Stimulated activated CD8-positive, alpha-beta memory T cell treated with anti-CD3 and anti-CD28 coated beads, Interleukin-7, amount 100 ng/mL, for 1 hour (primary cell): ENCODE measurements at places on chromosomes 3 and 15.
A peak's percentile ranks its signal among the peaks of the same experiment; 100 is the strongest.

DNA sequence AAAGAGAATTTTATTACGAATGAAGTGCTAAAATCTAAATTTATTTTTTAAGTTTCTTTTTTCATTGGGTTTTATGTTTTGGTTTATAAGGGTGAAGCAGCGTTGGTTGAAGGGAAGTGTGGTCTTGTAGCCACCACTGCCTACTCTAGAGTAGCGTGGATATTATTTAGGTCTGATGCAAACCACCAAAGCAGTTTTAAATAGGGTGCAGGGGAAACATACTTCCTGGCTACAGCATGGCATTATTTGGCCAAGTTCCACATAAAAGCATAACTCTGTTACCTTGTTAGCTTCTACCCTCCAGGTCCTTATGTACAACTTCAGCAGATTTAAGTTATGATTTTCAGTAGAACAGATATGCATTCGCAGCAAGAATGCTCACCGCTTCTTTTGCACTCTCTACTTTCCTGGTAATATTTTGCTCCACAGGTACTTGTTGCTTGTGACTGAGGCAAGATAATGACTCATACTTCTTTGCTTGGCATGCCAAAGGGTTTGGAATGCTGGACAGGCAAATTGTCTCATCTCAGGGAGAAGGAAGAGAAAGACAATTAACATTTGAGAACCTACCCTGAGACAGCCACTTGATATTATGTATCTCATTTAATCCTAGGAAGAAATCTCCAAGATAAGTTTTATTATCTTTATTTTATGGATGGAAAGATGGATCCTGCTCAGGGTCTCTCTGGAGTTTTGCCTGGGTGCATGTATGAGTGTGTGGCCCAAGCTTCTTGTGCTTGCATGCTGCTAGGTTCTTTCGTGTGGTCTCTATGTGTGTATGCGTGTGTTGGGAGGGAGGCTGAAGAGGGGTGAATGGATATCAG is 5.4 kb downstream of the TGFBR2 start:
- no peak for DNase-seq

DNA sequence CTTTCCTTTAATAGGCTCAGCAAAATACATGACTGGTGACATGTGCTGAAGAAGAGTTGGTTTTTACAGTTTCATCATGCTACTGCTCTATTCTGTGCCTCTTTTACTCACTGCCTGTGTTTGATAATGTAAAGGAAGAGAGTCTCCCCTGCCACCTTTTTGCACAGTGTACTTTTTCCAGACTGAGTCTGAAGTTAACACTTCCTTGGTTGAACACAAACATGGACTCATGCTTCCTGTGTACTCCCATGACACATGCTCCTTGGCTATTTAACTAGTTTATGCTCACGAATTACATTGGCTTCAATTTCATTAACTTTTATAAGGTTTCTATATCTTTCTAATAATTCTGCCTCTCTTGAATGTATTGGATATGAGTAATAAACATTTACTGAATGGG is 396.1 kb downstream of the VGLL3 start:
- DNase-seq = no peak

DNA sequence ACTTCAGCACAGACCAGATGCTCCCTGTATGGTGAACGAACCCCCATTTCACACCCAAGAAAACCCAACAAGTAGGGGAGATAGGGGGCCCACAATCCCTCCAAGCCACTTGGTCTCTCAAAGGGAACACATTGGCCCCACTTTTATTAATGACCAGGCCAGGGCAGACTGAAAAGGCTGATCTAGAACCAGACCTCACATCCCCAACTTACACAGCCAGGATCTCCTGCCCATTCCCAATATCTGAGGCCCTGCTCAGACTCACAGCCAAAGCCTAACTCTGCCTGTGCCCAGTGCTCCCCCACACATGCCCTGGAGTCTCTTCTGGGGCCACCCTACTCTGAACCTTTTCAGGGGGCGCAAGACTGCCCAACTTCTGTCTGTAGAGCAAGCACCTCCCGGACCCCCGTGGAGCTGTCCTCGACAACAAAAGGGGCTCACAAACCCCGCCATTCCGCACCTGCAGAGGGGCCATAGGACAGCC is 1.8 kb downstream of the PLXNB1 start:
- DNase-seq = no peak

DNA sequence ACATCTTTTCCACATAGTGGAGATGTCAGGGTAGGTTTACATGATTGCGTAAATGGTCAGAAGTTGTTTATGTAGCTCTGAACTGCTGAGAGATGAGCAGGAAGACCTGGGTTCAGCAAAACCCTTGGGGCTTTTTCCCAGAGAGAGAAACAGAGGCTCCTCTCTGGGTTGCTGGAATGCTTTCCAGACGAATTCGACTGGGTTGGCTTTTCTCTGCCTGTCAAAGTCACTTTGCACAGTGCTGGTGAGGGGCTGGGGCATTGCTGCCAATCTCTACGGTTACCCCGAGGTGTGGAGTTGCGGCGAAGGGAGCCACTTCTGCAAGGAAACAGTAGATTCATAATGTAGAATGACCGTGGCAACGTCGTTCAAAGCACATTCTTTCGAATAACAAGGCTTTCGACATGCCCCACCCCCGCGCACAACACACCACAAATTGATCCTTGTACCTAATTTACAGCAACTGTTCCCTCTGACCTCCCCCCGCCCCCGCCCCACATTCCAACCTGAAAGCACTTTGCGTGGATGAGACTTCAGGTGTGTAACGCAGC is 950 bp upstream of the CNTN4 start:
- no peak for DNase-seq

DNA sequence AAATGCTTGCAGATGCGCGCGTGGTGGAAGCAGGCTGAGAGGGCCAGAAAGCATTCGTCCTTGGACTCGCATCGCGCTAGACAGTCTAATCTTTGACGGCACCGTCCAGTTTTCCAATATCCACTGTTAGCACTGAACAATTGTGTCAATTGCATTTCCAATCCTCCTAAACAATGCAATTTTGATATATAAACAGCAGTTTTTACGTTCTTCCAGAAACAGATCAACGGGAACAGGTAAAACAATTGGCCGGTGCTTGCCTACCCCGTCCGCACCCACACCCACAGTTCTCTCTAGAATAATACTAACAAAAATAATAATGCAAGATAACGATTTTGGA is 17.2 kb downstream of the CPN2 start:
- no peak for DNase-seq

DNA sequence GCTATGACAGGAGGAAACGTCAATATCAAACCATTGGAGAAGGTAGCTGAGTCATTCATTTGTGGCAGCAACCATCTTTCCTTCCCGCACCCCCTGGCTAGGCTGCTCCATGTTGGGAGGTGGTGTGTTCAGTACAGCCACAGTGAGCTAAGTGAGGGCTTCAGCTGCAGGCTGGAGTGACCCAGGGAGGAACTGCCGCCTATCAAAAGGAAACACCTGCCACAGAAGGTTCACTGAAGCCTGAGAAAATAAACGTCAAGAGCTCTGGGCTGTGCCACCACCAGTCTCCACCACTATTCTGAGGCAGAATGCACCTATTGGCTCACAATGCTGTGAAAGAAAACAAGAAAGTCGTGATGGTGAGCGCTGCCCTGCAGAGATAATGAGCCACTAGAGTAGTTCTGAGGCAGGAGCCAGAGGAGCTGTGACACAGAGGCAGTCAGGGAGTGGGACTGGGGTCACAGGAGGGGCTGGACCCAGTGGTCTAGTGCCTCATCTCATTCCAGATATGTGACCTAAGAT is 34.8 kb upstream of the CD47 start:
- no peak for DNase-seq

DNA sequence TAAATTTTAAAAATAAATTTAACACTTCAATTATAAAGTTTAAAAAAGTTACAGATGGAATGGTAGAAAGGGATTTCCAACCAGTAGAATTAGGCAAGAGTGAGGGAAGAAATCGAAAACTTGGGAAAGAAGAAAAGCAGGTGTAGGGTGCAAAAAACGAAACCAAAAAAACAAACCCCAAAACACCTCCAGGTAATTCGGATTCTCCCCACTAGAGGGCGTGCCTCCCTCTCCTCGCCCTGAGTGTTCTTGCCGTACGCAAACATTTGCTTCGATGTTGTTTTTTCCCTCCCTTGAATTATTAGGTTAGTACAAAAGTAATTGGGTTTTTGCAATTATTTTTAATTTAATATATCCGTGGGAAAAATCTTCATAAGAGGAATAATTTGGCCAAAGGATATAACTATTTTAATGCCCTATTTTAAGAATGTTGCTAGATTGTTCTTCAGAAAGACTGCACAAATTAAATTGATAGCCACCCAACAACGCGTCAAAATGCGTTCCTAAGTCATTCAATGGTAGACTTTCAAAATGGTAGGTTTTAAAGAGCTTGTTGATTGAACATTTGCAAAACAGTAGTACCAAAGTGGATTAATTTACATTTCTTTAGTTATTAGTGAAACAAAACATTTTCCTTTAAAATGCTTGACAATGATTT is 63.7 kb downstream of the SLC30A4 start:
- DNase-seq = peak; percentile 62

GRCh38 chr15:71114887-71115566 is at the start of gene THSD4:
THSD4 (plus strand) TSS chr15:71115471.
- no peak for DNase-seq

GRCh38 chr15:74405823-74406222 is 27.9 kb downstream of the SEMA7A start:
- no peak for DNase-seq

GRCh38 chr15:82663186-82663600 is 16.0 kb upstream of the CPEB1 start:
- DNase-seq = no peak

DNA sequence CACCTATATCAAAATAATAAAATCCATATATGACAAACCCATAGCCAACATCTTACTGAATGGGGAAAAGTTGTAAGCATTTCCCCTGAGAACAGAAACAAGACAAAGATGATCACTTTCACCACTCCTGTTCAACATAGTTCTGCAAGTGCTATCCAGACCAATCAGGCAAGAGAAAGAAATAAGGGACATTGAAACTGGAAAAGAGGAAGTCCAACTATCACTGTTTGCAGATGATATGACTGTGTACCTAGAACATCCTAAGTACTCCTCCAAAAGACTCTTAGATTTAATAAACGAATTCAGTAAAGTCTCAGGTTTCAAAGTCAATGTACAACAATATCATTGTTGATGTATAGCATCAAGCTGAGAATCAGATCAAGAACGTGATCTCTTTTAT is 35.6 kb upstream of the FGF7 start:
- DNase-seq = no peak

DNA sequence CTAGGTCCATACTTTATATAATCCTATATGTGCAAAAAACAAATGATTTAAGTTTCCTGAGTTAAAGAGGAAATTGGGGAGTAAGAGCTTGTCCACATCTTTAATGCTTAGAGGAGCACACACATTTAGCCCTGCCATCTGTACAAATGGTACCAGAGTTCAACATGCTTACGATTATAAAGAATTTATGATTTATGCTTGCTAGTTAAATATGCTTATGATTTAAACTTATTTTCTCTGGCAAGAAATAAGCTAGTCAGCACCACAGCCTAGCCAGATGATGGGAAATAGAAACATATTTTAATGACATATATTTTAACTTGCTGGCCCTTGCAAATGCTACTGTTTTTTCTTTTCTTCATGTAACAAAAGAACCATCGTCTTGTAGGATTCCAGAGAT is 48.3 kb downstream of the EIF4E3 start:
- no peak for DNase-seq

- DNase-seq = no peak
Observed at GRCh38 chr3:105564546-105565288, 198.0 kb downstream of the ALCAM start.

DNA sequence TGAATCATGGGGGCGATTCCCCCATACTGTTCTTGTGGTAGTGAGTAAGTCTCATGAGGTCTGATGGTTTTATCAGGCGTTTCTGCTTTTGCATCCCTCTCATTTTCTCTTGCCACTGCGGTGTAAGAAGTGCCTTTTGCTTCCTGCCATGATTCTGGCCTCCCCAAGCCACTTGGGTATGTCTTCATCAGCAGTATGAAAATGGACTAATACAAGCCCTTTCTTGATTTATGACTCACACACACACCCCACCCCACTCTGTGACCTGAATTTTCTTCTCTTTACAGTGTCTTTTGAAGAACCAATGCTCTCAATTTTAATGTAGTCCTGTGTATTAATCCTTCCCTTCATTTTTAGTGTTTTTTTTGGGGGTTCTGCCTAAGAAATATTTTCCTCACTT is 244.8 kb downstream of the PLCL2 start:
- DNase-seq = no peak

- DNase-seq = no peak
Observed at GRCh38 chr3:177589911-177590381, 392.7 kb upstream of the TBL1XR1 start.

- no peak for DNase-seq
Observed at GRCh38 chr15:69602921-69603320, 150.3 kb downstream of the RPLP1 start.

- no peak for DNase-seq
Observed at GRCh38 chr15:85354461-85354860, 25.9 kb upstream of the AKAP13 start.

- no peak for DNase-seq
Observed at GRCh38 chr3:31610700-31611275, 78.1 kb downstream of the STT3B start.

DNA sequence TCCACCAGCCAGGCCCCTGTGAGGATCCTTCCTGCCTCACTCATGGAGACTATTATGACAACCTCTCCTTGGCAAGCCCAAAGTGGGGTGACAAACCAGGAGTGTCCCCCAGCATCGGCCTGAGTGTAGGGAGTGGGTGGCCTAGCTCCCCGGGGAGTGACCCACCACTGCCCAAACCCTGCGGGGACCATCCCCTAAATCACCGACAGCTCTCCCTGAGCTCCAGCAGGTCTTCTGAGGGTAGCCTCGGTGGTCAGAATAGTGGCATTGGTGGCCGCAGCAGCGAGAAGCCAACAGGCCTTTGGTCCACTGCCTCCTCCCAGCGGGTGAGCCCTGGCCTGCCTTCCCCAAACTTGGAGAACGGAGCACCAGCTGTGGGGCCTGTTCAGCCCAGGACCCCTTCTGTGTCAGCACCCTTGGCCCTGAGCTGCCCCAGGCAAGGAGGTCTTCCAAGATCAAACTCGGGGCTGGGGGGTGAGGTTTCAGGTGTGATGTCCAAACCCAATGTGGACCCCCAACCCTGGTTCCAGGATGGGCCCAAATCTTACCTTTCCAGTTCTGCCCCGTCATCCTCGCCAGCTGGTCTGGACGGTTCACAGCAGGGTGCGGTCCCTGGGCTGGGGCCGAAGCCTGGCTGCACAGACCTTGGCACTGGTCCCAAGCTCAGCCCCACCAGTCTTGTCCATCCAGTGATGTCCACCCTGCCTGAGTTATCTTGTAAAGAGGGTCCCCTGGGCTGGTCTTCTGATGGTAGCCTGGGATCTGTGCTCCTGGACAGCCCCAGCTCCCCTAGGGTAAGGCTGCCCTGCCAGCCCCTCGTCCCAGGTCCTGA is 1.0 kb downstream of the LIMD1 start:
- no peak for DNase-seq
